ENCODE measurements at places on chromosomes 1 and 21.
A peak's percentile ranks its signal among the peaks of the same experiment; 100 is the strongest.

GRCh38 chr21:35559829-35560225 lies 500.5 kb downstream of the SETD4 start:
- DNase-seq = no peak

DNA sequence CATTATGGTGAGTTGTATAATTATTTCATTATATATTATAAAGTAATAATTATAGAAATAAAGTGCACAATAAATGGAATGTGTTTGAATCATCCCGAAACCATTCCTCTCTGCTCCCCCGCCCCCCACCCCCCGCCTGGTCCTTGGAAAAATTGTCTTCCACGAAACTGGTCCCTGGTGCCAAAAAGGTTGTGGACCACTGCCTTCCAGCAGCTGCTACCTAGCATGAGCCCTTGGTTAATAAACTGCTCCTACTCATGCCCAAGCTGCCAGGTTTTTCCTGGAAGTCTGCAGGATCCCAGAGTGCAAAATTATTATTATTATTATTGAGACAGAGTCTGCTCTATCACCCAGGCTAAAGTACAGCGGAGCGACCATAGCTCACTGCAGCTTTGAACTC lies 6.8 kb upstream of the IFNGR2 start:
- DNase-seq = no peak

GRCh38 chr1:195604287-195604686 lies 1004.0 kb downstream of the KCNT2 start:
- DNase-seq = no peak

- no peak for DNase-seq
Measured at GRCh38 chr1:182410620-182411273, 10.3 kb upstream of the TEDDM1 start.

- no peak for DNase-seq
Measured at GRCh38 chr1:39063191-39063590, 37.0 kb downstream of the NDUFS5 start.

DNA sequence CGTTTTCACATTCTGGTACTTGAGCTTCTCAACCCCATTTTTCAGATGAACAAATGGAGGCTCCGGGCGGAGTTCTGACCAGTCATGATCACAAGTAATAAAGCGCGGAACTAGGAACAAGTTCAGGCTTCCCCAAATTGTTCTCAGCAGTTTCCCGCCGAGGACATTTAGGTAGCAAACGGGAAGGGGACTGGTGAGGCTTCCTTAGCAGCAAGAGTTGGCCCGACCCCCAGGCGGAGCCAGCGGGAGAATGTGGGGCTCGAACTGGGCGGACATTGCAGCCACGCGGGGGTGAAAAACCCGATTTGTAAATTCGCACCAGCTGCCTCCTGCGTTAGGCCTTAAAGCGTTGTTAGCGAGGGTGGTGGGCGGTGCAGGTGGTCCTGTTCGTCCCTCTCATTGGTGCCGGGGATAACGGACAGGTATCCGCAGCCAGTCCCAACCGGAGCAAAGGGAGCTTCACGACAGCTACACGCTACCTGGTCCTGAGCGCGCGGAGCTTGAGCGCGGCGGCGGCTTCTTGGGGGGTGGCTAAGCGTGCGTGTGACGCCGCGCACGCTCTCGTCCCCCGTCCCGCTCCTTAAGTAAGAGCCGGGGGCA lies 15.3 kb downstream of the SEMA6C start:
- peak; percentile 47 for DNase-seq

GRCh38 chr1:157176591-157177121 lies 38.5 kb upstream of the ETV3 start:
- DNase-seq = no peak

GRCh38 chr1:182235952-182236650 lies 155.5 kb downstream of the GLUL start:
- no peak for DNase-seq

GRCh38 chr21:38645282-38645681 lies 147.0 kb upstream of the ERG start:
- no peak for DNase-seq

- no peak for DNase-seq
Measured at GRCh38 chr1:101914473-101915242, 82.1 kb downstream of the OLFM3 start.
